ENCODE measurements at places on chromosomes 11 and 22.

GRCh38 chr22:43867839-43868635 lies 5.7 kb upstream of the SULT4A1 start:
- peak; percentile 54 for DNase-seq

DNA sequence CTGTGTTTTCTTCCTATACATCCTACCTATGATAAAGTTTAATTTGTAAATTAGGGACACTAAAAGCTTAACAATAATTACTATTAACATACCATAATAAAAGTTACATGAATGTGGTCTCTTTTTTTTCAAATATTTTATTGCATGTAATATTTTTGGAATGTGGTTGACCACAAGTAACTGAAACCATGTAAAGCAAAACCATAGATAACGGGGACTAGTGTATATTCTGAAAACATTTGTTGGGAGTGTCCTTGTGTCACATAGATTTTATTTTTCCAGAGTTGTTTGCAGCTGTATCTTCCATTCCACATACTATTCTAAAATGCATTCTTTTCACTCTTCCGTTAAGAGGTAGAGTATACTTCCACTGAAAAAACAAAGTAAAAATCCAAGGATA lies 200.4 kb downstream of the KIF18A start:
- DNase-seq: no peak

DNA sequence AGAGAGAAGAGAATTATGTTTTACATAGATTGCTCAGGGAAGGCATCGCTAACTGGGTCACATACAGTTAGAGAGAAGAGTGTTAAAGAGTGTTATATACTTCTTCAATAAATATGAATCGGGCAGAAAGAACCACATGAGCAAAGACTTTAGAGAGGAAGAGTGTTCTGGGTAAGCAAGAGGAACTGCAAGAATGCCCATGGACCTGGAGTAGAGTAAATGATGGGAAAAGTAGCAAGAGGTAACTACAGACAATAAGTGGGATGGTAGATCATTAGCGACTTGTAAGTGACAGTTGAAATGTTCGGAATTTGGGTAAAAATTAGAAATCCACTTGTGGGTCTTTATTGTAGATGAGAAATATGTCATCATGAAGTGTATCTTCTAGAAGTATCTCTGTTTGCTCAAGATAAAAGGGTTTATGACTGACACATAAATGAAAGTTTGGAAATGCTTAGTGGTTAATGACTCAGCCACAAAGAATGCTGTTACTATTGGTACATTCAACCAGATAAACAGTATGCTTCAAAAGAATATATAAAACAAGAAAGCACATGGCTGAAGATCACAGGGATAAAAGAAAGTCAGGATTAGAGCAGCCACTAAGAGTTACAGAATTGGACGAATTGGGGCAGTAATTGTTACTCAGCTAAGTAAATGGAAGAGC lies 229.3 kb downstream of the CASP12 start:
- peak; percentile 69 for DNase-seq

DNA sequence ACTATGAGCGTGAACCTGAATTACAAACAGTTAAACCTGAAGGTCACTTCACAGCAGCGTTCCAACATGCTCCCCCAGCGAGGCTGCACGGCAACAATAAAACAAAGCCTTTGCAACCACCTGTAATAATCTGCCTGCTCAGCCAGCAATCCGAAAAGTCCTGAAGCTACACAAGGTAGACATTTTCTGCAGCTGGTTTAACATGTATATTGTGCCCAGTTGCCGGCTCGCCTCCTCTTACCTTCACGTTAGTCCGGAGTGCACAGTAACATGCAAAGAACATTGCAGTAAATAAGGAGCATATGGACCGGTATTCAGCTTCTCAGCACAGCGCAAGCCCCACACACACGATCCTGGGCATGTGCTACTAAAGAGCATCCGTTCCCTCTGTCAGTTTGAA lies 704.3 kb downstream of the DLG2 start:
- no peak for DNase-seq

DNA sequence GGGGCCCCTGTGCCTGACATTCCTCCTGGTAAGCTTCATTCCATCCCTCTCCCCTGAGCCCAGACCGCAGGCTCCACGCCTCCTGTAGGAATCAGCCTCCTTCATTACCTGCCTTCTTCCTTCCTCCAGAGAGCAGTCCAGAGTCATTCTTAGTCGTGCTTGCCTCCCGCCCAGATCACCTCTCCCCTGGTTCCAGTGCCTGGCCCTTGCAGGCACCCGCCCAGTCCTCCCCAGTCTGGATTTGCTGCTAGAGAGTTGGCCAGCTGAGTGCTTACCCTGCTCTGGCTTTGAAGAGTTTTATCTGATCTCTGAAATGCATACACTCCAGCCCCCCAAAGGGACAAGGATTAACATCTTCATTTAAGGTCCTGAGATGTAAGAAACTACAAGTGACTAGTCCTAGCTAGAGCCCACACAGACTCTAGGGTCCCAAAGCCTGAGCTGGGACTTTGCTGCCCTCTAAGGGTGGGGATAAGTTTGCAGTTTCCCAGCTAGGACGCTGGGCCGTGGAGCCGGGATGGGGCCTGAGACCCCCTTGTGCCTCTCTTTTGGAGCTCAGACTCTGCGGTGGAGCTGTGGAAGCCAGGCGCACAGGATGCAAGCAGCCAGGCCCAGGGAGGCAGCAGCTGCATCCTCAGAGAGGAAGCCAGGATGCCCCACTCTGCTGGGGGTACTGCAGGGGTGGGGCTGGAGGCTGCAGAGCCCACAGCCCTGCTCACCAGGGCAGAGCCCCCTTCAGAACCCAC lies 1.6 kb downstream of the NR1H3 start:
- DNase-seq: peak; percentile 45

DNA sequence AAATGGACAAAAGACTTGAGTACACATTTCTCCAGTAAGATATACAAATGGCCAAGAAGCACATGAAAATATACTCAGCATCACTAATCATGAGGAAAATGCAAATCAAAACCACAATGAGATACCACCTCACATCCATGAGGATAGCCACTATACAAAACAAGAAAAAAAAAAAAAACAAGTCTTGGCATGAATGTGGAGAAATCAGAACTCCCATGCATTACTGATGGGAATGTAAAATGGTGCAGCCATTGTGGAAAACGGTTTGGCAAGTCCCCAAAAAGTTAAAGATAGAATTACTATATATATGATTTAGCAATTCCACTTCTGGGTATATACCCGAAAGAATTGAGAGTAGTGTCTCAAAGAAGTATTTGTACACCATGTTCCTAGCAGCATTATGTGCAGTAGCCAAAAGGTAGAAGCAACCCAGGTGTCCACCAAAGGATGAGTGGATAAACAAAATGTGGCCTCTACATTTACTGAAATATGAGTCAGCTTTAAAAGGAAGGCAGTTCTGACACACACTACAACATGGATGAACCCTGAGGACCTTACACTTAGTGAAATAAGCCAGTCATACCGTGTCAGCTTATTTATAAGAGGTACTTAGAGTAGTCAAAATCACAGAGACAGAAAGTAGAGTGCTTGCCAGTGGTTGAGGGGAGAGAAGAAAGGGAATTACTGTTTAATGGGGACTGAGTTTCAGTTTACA lies 146.3 kb downstream of the WNT7B start:
- DNase-seq: peak; percentile 50

DNA sequence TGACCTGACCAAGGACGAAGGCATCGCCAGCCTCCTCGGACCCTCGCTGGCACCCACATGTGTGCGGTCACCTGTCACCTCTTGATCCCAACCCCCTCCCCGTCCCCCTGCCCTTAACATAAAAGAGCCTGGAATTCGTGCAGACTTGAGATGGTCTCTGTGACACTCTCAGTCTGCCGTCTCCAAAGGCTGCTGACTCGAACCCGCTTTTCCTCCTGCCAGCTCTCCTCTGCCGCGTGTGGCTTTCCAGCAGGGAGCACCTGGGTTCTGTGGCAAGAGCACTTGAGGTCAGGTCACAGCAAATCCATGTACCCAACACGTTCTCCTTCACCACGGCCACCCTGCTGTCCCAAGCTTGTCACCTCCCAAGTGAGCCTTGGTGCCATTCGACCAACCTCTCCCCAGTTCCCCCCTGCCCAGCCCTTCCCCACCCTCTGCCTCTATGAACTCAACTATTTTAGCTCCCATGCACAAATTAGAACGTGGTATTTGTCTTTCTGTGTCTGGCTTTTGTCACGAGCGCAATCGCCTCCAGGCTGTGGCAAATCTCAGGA lies 207.6 kb downstream of the BRD1 start:
- no peak for DNase-seq

- DNase-seq: no peak
Measured at GRCh38 chr11:124657904-124658303, 15.6 kb downstream of the SIAE start.

GRCh38 chr11:35180317-35181233 lies 41.6 kb downstream of the CD44 start:
- no peak for DNase-seq

DNA sequence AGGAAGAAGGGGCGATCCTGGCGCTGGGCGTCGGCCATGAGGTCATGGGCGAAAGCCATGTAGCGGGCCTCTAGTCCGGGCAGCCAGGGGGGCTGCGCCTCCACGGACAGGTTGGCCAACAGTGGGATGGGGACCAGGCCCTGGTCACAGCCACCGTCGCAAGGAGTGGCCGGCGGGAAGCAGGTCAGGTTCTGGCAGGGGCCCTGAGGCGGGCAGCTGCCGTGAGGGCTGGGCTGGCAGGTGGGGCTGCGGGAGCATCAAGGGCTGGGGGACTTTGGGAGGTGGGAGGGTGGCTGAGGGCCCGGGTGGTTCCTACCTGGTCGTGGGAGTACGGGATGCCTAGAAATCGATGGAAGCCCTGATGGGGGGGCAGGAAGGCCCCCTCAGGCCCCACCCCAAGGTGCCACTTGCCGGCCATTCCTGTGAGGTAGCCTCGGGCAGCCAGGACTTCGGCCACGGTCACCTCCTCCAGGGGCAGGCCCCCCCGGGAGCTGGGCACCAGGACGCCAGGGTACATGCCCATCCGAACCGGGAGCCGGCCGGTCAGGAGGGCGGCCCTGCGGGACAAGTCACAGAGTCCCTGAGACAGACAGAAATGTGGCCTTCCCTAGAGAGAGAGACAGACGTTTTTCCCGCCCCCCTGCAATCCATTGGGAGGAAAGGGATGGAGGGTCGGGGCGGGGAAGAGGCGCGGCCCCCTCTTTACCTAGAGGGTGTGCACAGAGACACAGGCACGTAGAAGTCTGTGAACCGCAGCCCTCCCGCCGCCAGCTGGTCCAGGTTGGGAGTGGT lies 906 bp downstream of the ARSA start:
- DNase-seq: no peak

DNA sequence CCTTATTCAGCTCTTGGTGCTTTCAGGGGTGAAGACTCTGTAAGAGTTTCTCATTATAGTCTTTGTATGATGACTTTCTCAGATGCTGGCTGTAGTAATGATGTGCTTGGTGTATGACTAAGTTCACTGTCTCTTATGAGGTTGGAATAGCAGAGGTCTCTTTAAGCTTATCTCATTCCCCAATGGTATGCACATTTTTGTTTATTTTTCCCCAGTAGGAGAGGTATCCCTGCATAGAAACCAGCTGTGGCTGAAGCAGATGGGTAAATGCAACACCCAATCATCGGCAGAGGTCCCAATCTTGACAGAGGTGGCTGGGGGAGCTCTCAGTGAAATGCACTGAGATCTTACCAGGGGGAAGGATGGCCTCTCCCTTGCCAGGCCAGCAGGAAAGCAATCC lies 34.6 kb downstream of the BBOX1 start:
- no peak for DNase-seq

DNA sequence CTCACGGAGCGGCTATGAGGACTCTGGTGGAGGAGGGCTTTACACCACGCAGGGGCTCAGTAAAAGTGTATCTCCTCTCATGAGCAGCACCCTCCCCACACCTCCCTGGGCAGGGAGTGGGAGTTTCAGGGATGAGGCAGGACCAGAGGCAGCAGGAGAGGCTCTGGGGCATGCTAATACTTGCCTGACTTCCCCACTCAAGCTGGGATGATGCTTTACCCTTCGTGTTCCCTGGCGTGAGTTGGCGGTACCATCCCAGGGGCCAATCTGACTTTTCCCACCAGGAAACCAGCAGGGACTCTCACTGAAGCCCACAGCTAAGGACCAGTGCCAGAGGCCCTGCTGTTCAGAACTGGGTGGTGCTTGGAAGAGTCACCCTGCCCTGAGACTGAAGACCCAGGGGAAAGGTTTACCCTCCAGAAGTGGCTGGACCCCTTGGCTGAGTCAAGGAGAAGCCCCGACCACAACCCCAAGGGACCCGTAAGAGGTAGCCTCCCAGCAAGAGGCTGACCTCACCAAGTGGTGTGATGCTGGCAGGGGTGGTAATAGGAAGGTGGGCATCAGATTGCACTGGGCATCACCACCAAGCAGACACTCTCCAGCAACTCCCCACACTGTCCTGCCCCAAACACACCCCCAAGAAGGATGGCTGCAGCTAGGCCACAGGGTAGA lies 65.6 kb downstream of the THAP12 start:
- DNase-seq: no peak

DNA sequence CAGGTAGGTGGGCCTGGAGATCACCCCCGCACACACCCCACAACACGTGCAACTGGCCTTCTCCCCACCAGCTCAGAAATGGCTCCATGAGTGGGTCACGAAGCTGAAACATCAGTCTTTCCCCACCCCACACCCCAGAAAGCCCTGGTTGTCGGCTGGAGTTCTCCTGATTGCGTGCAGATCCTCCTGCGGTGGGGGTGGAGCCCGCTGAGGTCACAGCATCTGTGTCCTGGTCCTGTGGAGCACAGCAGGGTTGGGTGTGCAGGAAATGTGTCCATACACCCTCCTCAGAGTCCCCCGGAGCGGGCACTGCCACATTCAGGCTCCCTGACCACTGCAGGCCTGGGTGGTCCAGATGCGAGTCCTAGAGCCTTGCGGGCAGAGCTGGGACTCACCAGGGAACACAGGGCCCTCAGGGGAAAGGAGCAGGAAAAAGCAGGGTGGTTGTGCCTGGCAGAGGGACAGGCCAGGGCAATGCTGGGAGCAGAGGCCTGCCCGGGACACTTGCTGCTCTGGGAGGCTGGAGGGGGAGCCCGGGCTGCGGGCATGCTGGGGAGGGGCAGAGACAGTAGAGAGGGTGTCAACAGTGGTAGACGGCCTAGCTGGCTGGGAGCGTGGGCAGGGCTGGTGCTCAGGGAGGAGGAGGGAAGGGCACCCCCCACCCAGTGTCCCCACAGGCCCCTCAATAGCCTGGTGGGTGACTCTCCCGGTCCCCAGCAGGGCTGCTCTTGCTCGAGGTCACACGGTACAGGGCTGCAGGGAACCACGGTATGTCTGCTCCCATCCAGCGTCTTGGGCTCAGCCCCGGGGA lies 42.4 kb upstream of the PPARA start:
- DNase-seq: no peak

- DNase-seq: peak; percentile 71
Measured at GRCh38 chr11:69166218-69167115, 10.7 kb downstream of the SMIM38 start.

GRCh38 chr11:64144587-64145472 lies 21.1 kb downstream of the MACROD1 start:
- no peak for DNase-seq
